Fibroblast of skin of scalp (primary cell): ENCODE measurements at places on chromosomes 6 and 20.

GRCh38 chr6:98787961-98788360 is 46.4 kb upstream of the POU3F2 start:
- DNase-seq: no peak

DNA sequence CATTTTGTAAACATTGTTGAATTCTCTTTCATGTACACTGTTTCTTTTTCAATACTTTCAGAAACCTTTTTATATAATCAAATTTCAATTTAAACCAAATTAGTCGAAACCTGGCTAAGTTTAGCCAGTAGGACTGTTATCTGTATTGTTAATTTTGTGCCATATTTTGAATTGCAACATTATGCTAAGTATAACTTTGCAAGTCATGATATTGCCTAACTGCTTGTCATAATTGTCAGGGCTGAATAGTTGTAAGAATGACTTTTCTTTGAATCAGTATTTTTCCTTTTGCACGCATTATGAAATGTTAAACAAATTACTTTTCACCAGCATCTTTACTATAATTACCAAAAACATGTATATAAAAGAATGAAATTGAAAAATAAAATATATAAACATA is 82.7 kb downstream of the SAMD3 start:
- no peak for DNase-seq

- no peak for DNase-seq
Measured at GRCh38 chr6:145875496-145876211, 61.1 kb upstream of the FBXO30 start.

DNA sequence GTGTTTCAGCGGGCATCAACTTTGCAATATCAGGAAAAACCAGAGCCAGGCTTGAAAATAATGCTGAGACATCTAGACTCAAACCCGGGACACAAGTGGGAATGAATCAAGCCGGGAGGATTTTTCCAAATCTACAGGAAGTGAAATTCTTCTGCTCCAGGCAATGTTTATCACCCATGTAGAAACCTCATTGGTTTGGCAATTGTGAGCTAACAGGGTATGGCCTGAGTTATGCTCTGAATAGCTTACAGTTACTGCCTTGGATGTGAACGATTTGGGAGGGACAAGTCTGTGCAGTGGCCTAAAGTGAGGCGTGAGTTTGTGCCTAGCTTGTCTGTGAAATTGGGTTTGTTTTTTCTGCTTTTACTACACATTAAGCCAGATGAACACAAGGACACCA is 87.4 kb downstream of the PCSK2 start:
- DNase-seq: peak; percentile 5

- peak; percentile 53 for DNase-seq
Measured at GRCh38 chr6:112443179-112444065, 96.3 kb downstream of the RFPL4B start.

GRCh38 chr6:154606860-154607259 is 96.4 kb upstream of the CNKSR3 start:
- DNase-seq: no peak

GRCh38 chr6:135002974-135003703 is 51.5 kb downstream of the HBS1L start:
- no peak for DNase-seq

DNA sequence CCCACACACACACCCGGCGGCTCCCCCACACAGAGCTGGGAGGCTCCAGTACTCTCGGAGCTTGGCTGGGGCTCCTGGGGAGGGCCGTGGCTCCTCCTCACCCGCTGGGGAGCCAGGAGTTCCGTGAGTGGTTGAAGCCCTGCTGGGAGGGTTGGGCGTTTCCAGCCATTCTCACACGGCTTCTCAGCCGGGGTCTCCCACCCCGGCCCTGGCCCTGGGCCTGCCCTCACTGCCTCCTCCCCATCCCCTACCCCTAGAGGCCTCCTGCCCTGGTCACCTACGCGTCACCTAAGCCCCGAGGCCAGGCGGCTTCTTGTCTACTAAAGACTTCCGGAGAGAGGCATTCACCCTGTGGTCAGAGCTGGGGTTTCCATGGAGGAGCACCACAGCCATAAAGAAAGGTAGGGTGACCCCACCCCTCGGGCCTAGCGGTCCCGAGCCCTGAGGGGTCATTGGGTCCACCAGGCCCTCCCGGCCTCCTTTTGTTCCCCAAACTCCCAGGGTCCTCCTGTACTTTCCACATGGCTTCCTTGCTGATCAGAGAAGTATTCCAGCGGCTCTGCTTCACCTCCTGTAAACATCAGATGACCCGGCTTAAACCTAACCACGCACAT is 99.3 kb downstream of the TTLL2 start:
- no peak for DNase-seq

DNA sequence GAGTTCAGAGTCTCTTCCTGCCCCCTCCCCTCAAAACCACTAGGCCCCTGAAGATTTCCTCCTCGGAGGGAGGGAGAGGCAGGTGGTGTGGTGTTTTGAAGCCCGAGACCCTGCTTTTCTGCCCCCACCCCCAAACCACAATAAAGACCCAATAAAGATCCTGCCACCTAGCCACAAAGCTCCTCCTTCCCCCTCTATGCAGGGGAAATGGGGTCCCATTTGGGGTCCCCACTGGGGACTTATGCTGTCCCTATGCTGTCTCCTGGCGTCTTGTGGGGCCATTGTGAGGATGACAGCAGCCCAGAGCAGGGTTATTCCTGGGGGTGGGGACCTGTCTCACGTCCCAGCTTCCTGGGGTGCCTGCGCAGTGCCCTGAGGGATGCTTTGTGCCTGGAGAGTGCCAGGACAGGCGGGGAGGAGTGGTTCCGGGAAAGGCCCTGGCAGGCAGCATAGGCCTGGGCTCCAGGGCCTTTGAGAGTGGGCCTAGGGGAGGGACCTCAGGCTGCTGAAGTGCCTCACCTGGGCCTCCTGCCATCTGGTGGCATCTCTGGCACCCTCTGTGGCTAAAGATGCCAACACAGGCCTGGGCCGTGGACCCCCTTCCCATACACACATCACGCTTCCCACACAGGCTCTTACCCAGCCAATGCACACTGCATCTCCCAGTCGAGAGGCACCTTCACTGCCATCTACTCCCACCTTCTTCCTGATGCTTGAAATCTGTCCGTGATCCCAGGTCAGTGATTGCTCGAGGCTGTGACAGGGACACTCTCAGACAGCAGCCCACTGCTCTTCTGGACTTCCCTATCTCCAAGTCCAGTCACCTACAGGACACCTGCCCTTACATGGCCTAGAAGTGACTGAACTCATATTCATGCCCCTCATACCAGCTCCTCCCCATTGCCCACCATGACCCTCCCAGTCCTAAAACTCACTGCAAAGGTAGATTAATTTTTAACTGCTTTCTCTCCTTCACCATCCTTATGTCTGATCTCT is 7.9 kb upstream of the ARMC12 start:
- no peak for DNase-seq

- DNase-seq: peak; percentile 7
Measured at GRCh38 chr6:122405417-122405816, 6.0 kb downstream of the HSF2 start.

DNA sequence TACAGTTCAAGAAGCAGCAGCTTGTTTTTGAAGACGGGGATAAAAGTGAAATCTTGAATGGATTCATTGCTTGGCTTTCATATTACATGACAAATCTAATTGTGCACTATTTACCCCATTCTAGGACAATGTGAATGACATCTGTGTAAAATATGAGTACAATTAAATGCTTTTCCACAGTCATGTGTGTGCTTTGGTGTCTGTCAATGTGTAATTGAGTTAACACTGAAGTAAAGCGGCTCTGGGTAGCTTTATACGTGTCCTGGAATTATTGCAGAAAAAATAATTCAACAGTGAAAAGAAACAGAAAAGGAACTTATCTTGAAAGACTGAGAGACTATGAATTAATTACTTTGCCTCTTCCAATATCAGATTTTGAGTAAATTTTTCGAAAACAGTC is 233.5 kb upstream of the HS3ST5 start:
- no peak for DNase-seq

GRCh38 chr6:55069132-55069781 is 105.1 kb upstream of the HCRTR2 start:
- peak; percentile 68 for DNase-seq

- peak; percentile 35 for DNase-seq
Measured at GRCh38 chr20:10721137-10721896, 47.5 kb upstream of the JAG1 start.

- DNase-seq: peak; percentile 96
Measured at GRCh38 chr6:148835920-148836441, 89.2 kb downstream of the UST start.

- DNase-seq: peak; percentile 68
Measured at GRCh38 chr6:157020881-157021343, 243.7 kb downstream of the ARID1B start.

DNA sequence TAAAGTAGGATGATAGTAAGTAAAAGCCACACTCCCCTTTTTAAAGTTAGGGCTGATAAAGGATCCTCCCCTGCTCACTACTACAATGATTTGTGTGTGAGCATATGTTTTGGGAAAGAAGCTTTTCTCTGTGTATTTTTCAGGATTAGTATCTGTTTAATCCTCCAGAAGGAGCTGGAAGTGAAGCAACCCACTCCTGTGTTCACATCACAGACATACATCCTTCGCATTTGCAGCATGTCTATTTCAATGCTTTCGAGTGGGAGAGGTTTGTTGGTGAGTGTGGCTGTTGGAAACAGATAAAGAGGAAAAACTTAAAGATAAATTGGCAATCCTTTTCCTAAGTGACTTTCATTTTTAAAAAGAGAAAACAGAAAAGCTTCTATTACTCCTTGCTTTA is 31.6 kb upstream of the RGS17 start:
- DNase-seq: no peak

- no peak for DNase-seq
Measured at GRCh38 chr20:43387737-43388136, 70.0 kb upstream of the SRSF6 start.

DNA sequence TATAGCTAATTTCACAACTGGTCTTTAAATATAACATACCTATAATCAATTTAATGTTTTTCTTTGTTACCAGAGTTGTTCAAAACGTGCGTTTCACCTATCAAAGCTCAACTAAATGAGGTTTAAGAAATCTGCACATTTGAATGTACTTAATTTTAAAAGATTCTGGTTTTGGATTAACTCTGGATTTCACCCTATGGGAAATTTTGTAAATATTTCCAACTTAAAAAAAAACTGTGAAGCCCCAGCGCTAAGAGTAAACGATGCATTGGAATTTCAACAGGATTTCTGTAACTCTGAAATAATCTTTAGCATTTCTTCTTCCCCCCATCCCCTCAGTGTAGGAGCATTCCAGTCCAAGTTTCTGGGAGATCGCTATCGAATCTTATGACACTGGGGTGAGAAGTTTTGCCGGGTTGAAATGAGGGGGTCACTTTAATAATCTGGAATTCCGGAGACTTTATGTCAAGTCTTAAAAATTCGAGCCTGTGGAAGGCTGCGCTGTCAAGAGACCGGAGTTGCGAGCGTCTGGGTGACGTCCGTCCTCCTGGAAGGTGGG is 643 bp upstream of the MAP3K4 start:
- no peak for DNase-seq

DNA sequence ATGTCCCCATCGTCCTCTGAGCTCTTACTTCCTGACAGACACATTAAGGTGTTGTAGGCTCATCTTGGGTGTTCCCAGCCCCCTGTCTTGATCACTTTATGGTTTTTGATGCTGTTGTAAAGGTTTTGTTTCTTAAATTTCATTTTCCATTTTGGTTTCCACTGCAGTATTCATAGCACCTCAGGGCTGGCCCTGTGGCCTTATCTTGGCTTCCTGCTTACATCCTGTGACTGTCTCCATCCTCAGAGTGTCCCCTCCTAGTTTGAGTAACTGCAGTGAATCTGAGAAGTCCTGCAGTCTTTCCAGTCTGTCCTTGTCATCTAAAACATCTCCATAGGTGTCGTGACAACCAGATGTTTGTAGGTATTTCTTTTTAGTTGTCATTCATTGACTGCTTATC is 50.9 kb downstream of the JARID2 start:
- no peak for DNase-seq

DNA sequence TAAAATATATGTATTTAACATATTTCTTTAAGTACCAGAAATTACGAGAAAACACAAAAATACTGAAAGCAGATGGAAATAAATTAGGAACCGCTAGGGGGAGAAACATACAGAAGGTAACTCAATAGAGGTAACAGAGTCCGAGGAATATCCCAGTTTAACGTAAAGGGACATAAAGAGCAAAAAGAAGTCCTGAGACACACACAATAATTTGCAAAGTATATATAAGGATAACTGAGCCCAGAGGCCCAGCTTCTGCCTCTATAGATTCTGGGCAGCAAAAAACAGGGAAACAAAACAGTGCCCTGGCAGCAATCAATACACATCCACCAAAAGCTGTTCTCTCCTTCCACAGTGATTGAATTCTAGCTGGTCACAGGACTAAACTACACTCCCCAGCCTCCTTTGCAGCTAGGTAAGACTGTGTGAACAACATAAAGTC is 15.1 kb downstream of the TBC1D32 start:
- peak; percentile 25 for DNase-seq

- no peak for DNase-seq
Measured at GRCh38 chr6:149284904-149285303, 32.6 kb upstream of the TAB2 start.
